ENCODE measurements at places on chromosomes 4 and X. TPM values are rescaled to one million over a fixed set of nuclear protein-coding genes. Genes with fewer than 3 reads are reported as not detected.

GPR119 gene
- not detected for total RNA-seq

DNA sequence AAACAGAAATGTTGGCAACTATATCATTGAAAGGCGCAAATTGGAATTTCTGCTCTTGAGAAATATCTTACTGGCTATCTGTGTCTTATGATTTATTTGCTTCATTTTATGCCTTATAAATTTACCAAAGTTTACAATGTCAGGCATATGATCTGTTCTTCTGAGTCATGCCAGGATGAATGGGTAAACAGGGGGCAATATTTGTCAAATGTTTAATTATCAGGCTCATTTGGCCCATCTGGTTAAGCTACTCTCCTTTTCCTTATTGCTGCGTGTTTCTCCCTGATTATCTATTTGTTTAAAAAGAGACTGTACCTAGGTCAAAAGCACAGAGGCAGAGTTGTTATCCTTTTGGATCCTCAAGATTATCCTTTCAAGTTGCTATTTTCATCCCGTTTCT is 903.8 kb upstream of the PCDH10 start:
- no peak for DNase-seq

TAF7L gene
- total RNA-seq, result not detected

JCHAIN gene
- 337 TPM for total RNA-seq

MAOB gene
- 46.0 TPM for total RNA-seq

CENPI gene
- total RNA-seq, result 1.4 TPM

- DNase-seq, result no peak
Measured at GRCh38 chr4:56658528-56658927, 22.6 kb downstream of the HOPX start.

DNA sequence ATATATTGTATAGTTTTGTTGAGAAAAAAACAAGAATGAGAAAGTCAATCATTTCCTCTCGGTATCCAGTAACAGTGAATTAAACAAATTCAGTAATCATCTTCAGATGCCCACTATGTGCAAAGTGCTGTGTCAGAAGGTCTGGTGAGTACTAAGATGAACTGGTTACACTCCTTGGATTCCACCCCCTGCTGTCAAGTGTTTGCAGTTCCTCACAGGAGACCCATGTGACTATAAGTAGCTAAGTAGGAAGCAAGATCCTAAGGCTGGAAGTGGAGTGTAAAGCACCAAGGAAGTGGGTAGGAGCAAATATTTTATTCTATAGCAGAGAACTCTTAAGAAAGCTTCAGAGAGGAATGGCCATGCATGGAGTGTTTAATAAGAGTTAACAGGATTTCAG is 73.6 kb downstream of the SNX25 start:
- DNase-seq, result no peak

DNA sequence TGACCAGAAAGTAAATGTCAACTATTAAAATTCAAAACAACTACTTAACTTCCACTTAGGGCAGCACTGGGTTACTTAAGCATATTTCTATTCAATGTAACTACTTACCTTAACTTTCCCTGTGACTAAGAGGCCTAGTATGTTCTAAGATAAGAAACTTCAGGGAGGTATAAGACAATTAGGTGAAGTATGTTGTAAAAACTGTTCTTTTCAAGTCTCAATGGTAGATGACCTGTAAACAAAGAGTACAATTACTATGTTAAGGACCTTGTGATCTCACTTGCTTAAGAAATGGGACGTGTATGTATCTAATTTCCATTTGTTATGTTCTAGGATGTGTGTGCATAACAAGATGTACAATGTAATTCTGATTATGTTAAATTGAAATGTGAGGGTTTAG is 960.5 kb downstream of the CCSER1 start:
- no peak for DNase-seq

DNA sequence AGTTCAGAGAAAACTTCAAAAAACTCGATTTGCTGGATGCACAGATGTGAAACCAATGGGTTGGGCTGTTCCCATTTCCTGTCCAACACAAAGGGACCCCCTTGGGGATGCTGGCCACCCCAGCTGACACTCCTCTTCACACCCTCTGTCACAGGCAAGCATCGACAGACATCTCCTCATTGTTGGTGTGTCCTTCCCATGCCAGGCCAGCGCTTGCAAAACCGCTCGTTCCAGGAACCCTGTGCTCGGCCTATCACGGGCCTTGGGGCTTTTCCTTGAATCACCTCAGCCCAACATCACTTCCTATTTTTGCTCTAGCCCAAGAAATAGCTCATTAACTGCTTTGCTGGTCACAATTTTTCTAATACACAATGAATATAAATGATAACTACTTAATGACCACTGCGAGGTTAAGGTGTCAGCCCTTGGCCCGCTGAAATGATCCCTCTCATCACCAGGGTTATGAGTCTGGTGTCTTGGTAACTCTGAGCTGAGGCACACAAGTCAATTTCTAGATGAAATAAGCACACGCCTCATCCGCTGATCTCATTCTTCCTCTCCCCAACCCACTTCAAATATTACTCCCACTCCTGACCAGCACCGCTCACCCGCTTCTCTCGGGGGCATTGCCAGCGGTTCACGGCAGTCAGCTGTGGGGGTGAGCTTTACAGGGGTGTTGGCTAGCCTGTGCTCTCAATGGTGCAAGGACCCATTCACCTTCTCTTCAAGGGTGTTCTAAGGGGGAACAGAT is 32.3 kb downstream of the BCOR start:
- DNase-seq, result no peak

- DNase-seq, result no peak
Measured at GRCh38 chr4:107757283-107757682, 37.2 kb upstream of the PAPSS1 start.

GRCh38 chr4:114577386-114577785 is 21.2 kb upstream of the UGT8 start:
- DNase-seq, result no peak

DNA sequence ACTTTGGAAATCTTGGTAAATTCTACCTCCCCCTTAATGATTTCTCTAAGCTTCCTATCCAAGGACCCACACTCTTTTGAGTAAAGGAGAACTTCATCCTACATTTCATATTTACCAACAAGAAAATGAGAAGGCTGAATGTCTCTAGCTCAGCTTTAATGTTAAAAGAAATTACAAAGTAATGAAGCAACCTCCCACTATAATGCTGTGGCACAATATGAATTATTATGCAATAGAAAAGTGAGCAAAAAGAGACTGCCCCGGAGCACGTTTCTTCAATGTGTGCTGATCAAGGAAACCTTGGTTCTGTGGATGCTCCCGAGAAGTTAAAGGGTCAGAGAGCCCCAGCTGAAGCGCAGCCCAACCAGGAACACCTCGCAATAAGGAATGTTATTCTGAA is 9.1 kb upstream of the TBC1D1 start:
- DNase-seq, result no peak

FGFBP2 gene
- 6.2 TPM for total RNA-seq

- DNase-seq, result no peak
Measured at GRCh38 chr4:125316791-125317524, 2.2 kb downstream of the FAT4 start.

GRCh38 chrX:41667631-41668030 is 21.1 kb upstream of the GPR34 start:
- DNase-seq, result no peak

- no peak for DNase-seq
Measured at GRCh38 chr4:121227341-121227792, 63.2 kb upstream of the TNIP3 start.

- no peak for DNase-seq
Measured at GRCh38 chr4:15855804-15856475, 77.8 kb downstream of the CD38 start.

DNA sequence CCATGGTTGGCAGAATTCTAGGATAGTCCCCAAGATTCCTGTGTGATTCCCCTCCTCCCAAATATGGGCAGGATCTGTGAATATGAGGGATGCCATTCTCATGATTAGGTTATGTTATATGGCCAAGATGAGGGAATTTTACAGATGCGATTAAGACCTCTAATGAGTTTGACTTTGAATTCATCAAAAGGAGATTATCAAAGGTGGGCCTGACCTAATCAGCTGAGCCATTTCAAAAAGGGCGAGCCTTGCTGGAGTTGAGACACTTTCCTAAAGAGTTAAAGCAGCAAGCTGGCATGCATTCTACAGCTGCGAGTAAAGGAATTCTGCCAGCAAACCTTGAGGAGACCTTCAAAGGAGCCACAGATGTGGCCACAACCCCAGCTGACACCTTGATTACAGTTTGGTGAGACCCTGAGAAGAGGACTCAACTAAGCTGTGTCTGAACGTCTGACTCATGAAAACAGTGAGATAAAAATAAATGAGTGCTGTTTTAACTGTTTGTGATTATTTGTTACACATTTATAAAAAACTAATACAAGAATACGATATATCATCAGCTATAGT is 31.7 kb upstream of the TMPRSS11D start:
- no peak for DNase-seq

- no peak for DNase-seq
Measured at GRCh38 chr4:15695240-15695699, 7.6 kb upstream of the BST1 start.

- DNase-seq, result no peak
Measured at GRCh38 chr4:107631560-107631959, 88.5 kb downstream of the PAPSS1 start.

- no peak for DNase-seq
Measured at GRCh38 chr4:101989551-101989950, 199.0 kb downstream of the BANK1 start.

NEIL3 gene
- not detected for total RNA-seq

LIMCH1 gene
- 34.6 TPM for total RNA-seq

Measured in breast epithelium (tissue), 4 donors.